Type B pancreatic cell (in vitro differentiated cells): ENCODE measurements at places on chromosomes 3 and 15.

- no peak overlapping the region for H3K27ac ChIP-seq
- H3K4me1 ChIP-seq, result peaks cover 10% of the 10 kb centered on the region
- DNase-seq, result no peak
These were observed 72.6 kb downstream of the EBLN2 start for GRCh38 chr3:73134034-73134433.

DNA sequence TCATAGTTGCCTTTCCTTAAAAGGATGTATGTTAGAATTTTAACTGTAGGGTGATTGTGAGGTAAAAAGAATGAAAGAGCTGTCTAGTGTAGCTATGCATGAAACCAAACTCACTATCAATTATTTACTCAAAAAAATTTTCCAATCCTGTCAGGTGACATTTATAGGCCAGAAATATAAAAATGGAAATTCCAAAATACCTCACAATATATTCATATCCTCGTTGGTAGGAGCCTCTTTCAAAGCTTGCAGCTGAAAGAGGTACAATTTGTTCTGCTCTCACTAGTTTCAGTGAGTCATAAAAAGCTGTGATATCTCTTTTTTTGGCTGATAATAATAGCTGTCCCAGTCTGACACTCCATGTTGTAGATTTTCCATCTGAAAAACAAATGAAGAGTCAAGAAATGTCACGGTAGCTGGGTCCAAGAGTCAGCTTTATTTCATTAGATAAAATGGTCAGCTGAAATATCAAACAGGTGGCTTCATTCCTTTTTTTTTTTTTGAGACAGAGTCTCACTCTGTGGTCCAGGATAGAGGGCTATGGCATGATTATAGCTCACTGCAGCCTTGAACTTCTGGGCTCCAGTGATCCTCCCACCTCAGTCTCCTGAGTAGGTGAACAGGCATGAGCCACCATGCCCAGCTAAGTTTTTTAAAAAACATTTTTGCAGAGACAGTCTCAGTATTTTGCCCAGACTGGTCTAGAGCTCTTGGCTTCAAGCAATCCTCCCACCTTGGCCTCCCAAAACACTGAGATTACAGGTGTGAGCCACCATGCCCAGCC lies 50.8 kb upstream of the XRN1 start:
- H3K27me3 ChIP-seq, result no peaks in the 10 kb centered on the region
- no peak overlapping the region for H3K27ac ChIP-seq
- DNase-seq, result no peak
- peaks cover 24% of the 10 kb centered on the region for H3K36me3 ChIP-seq
- no peak overlapping the region for H3K4me3 ChIP-seq
- no peaks in the 10 kb centered on the region for H3K4me1 ChIP-seq

DNA sequence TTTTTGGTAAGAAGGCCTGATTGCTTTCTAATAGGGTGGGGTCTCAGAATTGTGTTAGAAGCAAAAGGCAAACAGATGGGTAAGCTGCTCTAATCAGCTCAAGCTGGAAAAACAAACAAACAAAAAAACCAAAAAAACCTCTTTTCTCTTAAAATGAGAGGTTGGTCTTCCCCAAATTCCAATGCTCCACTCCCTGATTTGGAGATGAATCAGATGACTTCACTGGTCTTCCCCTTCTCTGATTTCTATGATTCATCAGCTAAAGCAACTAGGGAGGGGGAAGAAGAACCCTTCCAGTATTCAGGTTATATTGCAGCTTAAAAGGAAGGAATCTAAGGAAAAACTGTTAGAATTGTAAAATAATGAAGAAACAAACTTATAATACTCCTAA lies 9.6 kb upstream of the ANXA2 start:
- H3K4me3 ChIP-seq, result peak overlapping the region; percentile 28
- H3K36me3 ChIP-seq, result no peaks in the 10 kb centered on the region
- no peak for DNase-seq
- peak overlapping the region; percentile 80 for H3K27ac ChIP-seq
- H3K27me3 ChIP-seq, result no peaks in the 10 kb centered on the region

- no peak for DNase-seq
- no peak overlapping the region for H3K4me3 ChIP-seq
- no peaks in the 10 kb centered on the region for H3K27me3 ChIP-seq
These were observed 37.5 kb downstream of the TGFBR2 start for GRCh38 chr3:30643763-30644462.

DNA sequence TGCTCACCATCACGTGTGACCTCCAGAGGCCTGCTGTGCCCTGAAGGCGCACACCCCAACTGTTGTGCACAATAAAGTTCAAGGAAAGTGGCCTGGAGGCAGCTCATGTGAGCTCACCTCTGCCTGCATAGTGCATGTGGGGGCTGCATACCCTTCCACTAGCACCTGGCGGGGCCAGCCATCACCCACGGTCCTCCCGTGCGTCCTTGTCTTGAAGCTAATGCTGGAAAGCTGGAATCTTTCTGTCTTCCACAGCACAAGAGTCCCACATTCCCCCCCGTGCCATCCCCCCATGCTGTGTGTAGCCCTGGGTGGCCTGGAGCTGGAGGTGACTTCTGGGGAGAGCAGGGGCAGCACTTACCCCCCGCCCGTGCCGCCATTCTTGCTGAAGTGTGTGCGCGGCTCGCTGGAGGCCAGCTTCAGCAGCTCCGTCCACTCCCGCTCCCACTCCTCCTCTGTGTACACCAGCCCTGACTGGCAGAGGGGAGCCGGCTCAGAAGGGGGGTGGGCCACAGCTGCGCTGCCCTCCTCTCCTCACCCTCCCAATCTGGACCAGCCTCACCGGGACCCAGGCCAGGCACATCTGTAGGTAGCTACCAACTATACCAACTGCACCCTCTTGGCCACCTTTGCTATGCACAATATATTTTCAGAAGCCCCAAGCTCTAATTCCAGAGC lies 199.5 kb downstream of the KLF13 start:
- no peak for DNase-seq
- H3K4me3 ChIP-seq, result no peak overlapping the region
- no peaks in the 10 kb centered on the region for H3K36me3 ChIP-seq
- H3K27ac ChIP-seq, result no peak overlapping the region

GRCh38 chr3:110327870-110328269 lies 743.7 kb upstream of the NECTIN3 start:
- no peaks in the 10 kb centered on the region for H3K27me3 ChIP-seq
- no peaks in the 10 kb centered on the region for H3K36me3 ChIP-seq
- no peak overlapping the region for H3K4me3 ChIP-seq
- no peak overlapping the region for H3K27ac ChIP-seq
- no peak for DNase-seq
- peaks cover 5% of the 10 kb centered on the region for H3K4me1 ChIP-seq

GRCh38 chr3:462851-463250 lies 266.3 kb downstream of the CHL1 start:
- no peak for DNase-seq
- H3K27ac ChIP-seq, result no peak overlapping the region
- H3K27me3 ChIP-seq, result peaks cover 3% of the 10 kb centered on the region
- H3K4me1 ChIP-seq, result peaks cover 11% of the 10 kb centered on the region

DNA sequence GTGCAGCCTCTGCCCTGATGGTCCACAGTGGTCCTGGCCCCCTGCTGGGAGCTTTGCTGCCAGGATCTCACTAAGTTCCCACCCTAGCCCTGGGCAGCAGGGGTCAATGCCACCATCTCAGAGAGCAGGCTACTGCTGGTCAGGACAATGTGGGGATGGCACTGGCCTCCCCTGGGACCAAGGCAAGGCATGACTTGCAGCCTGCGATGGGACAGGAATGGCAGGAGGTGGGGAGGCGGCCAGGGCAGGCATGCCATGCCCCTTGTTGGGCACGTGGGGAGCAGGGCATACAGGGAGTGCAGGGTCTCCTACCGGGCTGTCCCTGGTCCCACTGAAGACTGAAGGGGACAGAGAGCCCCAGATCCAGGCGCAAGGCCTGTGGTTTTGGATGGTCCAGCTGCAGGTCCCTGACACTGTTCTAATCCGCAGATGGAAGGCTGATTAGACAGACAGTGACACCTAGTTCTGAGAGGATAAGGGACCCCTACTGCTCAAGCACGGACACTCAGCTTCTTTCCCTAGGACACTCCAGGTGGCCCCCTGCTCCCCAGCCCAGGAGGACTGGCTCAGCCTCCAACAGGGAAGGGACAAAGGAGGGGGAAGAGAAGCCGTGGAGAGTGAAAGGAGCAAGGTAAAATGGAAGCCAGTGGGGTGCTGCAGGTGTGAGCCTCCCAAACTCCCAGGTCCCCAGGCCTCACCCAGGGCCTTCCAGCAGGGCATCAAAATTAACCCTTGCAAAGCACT lies 69.2 kb upstream of the RPL32 start:
- H3K27me3 ChIP-seq, result no peaks in the 10 kb centered on the region
- H3K36me3 ChIP-seq, result peaks cover 3% of the 10 kb centered on the region
- H3K4me1 ChIP-seq, result no peaks in the 10 kb centered on the region
- H3K27ac ChIP-seq, result no peak overlapping the region
- no peak for DNase-seq
- H3K4me3 ChIP-seq, result no peak overlapping the region

DNA sequence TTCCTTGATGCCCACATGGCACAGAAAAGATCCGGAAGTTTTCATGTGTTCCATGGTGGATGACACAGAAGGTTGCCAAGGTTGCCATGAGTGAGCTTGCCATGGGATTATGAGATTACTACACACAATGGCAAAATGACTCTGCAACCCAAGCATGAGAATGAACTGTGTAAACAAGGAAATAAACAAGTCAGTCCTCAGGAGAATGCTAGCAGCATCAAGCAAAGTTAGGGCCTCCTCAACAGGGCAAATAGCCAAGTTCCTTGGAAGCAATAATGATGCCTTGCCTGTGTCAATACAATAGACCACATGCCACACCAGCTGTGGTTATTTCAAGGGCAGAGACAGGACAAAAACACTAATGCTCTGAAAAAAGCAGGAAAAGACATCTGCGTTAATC lies 41.8 kb downstream of the AQR start:
- H3K4me3 ChIP-seq, result no peak overlapping the region
- peaks cover 55% of the 10 kb centered on the region for H3K36me3 ChIP-seq
- peak overlapping the region; percentile 34 for H3K27ac ChIP-seq
- H3K27me3 ChIP-seq, result no peaks in the 10 kb centered on the region
- no peaks in the 10 kb centered on the region for H3K4me1 ChIP-seq
